ENCODE measurements at places on chromosomes 2 and 18.

GRCh38 chr2:165762723-165763122 lies 31.3 kb downstream of the GALNT3 start:
- DNase-seq: no peak
- peaks cover 5% of the 10 kb centered on the region for H3K4me1 ChIP-seq
- peaks cover 4% of the 10 kb centered on the region for H3K36me3 ChIP-seq
- no peak overlapping the region for H3K27ac ChIP-seq

GRCh38 chr2:233331536-233331935 lies 22.8 kb upstream of the DGKD start:
- H3K36me3 ChIP-seq: no peaks in the 10 kb centered on the region
- H3K27me3 ChIP-seq: no peaks in the 10 kb centered on the region
- H3K4me1 ChIP-seq: peaks cover 2% of the 10 kb centered on the region
- H3K4me3 ChIP-seq: no peak overlapping the region
- no peak for DNase-seq

- no peak overlapping the region for H3K27ac ChIP-seq
- no peaks in the 10 kb centered on the region for H3K36me3 ChIP-seq
- H3K4me1 ChIP-seq: no peaks in the 10 kb centered on the region
- no peak for DNase-seq
- H3K27me3 ChIP-seq: no peaks in the 10 kb centered on the region
Measured at GRCh38 chr18:64405161-64405560, 256.3 kb upstream of the LINC00305 start.

- H3K36me3 ChIP-seq: peaks cover 72% of the 10 kb centered on the region
- H3K27me3 ChIP-seq: no peaks in the 10 kb centered on the region
- H3K4me1 ChIP-seq: no peaks in the 10 kb centered on the region
Measured at GRCh38 chr2:70674636-70675430, 93.2 kb downstream of the ADD2 start.

DNA sequence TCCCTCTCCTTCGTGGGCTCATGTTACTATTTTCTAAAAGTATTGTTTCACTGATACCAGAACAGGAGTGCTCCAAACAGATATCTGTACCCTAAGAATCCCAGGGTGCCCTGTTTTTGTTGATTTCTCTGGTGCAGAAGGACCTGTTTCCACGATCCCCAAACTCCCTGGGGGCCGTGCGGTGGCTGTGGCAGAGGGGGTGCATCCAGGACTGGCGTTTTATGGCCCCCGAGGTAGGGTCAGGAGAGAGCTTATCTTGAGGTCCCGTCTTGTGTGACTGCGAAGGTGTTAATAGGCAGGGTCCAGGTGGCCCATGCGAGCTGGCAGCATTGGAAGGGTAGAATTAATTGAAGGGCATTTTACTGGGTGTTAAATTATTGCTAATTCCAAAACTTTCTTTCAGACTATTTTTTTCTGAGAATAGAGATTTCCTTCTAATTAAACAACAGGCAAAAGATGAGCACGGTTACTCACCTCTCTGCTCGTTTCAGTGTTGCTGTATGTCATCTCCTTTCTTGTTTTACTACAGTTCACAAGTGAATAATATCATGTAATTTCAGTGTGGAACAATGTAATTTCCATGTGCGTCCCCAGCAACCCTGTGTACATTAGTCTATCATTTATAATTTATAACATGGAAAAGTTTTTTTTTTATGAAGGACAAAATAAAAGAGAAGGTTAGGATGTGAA lies 8.2 kb downstream of the TWIST2 start:
- no peaks in the 10 kb centered on the region for H3K4me1 ChIP-seq
- no peak overlapping the region for H3K4me3 ChIP-seq
- no peak for DNase-seq

GRCh38 chr2:163644238-163644637 lies 91.6 kb downstream of the FIGN start:
- H3K27ac ChIP-seq: no peak overlapping the region
- DNase-seq: no peak
- no peaks in the 10 kb centered on the region for H3K27me3 ChIP-seq
- H3K36me3 ChIP-seq: no peaks in the 10 kb centered on the region
- H3K4me3 ChIP-seq: no peak overlapping the region

GRCh38 chr2:148517296-148517695 lies 127.3 kb upstream of the EPC2 start:
- no peaks in the 10 kb centered on the region for H3K27me3 ChIP-seq
- H3K4me1 ChIP-seq: peaks cover 10% of the 10 kb centered on the region
- no peak overlapping the region for H3K27ac ChIP-seq
- H3K4me3 ChIP-seq: no peak overlapping the region
- no peak for DNase-seq

DNA sequence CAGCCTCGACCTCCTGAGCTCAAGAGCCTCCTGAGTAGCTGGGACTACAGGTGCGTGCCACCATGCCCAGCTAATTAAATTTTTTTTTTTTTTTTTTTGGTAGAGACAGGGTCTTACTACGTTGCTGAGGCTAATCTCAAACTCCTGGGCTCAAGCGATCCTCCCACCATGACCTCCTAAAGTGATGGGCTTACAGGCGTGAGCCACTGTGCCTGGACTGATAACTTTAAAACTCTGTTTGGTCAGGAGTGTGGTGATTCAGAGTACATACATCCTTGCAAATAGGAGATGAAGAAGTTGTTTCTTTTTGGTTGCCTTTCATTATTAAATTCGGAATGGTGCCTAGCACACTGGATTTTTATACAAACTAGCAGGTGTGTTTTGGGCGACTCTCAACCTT lies 73.0 kb downstream of the LTBP1 start:
- no peak overlapping the region for H3K4me3 ChIP-seq
- no peaks in the 10 kb centered on the region for H3K4me1 ChIP-seq

- peak; percentile 22 for DNase-seq
- H3K36me3 ChIP-seq: no peaks in the 10 kb centered on the region
- H3K27me3 ChIP-seq: no peaks in the 10 kb centered on the region
Measured at GRCh38 chr18:79547413-79548076, 132.1 kb upstream of the CTDP1 start.

All from H9 (cell line).